ENCODE measurements at places on chromosomes 7 and 10.

GRCh38 chr7:70698219-70698832 lies 433.6 kb upstream of the GALNT17 start:
- DNase-seq: no peak

DNA sequence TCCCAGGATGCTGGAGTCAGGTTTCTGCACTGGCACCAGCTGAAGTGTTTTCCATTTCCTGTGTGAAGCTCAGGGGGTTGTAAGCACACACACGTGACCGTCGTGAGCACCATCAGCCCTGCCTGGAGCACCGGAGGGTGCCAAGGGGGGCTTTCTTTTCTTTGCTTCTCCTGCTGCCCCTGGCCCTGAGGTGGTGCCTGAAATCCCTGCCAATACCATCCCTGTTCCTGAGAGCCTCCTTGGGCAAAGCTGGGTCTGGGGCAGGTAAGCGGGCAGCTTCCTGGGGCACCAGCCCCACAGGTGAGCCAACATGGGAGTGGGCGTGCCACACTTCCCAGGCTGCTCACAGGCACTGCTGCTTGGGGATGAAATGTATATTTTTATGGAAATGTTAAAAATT lies 593.6 kb downstream of the DNAJB6 start:
- no peak for DNase-seq

GRCh38 chr10:3525832-3526449 lies 259.1 kb downstream of the KLF6 start:
- peak; percentile 85 for DNase-seq

- DNase-seq: no peak
Measured at GRCh38 chr7:20019757-20020432, 197.3 kb downstream of the MACC1 start.

- peak; percentile 1 for DNase-seq
Measured at GRCh38 chr7:126529833-126530232, 722.9 kb downstream of the GRM8 start.

GRCh38 chr10:110563132-110563531 lies 4.4 kb upstream of the SMC3 start:
- DNase-seq: no peak

Measured in fibroblast of skin of left biceps (primary cell).